ENCODE measurements at places on chromosomes 16 and 17. TPM values are rescaled to one million over a fixed set of nuclear protein-coding genes. Genes with fewer than 3 reads are reported as not detected.
A peak's percentile ranks its signal among the peaks of the same experiment; 100 is the strongest.

- peaks cover 38% of the 10 kb centered on the region for H3K4me1 ChIP-seq
- no peak for DNase-seq
- H3K27ac ChIP-seq: no peak overlapping the region
- H3K27me3 ChIP-seq: peaks cover 43% of the 10 kb centered on the region
Measured at GRCh38 chr16:3046641-3047386, 453 bp downstream of the MMP25 start.

GRCh38 chr17:7038025-7038862, 2.4 kb downstream of the SLC16A13 start:
- DNase-seq: no peak
- peaks cover 42% of the 10 kb centered on the region for H3K4me1 ChIP-seq
- no peaks in the 10 kb centered on the region for H3K27me3 ChIP-seq
- H3K4me3 ChIP-seq: peak overlapping the region; percentile 52
- H3K36me3 ChIP-seq: no peaks in the 10 kb centered on the region
- H3K27ac ChIP-seq: no peak overlapping the region

Gene CSNK2A2
- total RNA-seq: 121 TPM

- H3K36me3 ChIP-seq: peaks cover 9% of the 10 kb centered on the region
- no peak overlapping the region for H3K4me3 ChIP-seq
Measured at GRCh38 chr17:82242977-82243647, 14.3 kb downstream of the SLC16A3 start.

Gene ANKRD40CL
- total RNA-seq: not detected

- no peak overlapping the region for H3K27ac ChIP-seq
- no peaks in the 10 kb centered on the region for H3K4me1 ChIP-seq
- H3K4me3 ChIP-seq: no peak overlapping the region
- H3K27me3 ChIP-seq: no peaks in the 10 kb centered on the region
Measured at GRCh38 chr16:49513040-49513439, 139.4 kb downstream of the C16orf78 start.

DNA sequence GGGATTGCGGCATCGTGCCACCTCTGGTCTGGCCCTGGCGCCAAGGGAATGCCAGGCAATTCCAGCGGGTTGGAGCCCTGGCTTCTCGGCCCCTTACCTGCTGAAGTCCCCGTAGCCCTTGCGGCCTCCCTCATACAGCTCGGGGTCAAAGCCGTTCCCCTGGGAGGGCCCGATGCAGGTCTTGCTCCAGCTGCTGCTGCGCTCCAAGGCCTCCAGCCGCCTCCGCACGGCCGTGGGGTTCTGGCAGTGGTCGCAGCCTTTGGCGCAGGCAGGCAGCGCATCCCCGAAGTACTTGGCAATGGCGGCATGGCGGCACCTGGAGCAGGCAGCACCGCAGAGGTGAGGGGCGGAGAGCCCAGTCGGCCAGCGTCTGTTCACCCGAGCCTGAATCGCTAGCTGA, 1.9 kb upstream of the SMIM5 start:
- H3K27me3 ChIP-seq: no peaks in the 10 kb centered on the region
- no peak overlapping the region for H3K4me3 ChIP-seq
- no peaks in the 10 kb centered on the region for H3K36me3 ChIP-seq

- H3K27me3 ChIP-seq: no peaks in the 10 kb centered on the region
- H3K4me3 ChIP-seq: no peak within 1 kb of the TSS
- no peaks in the 10 kb centered on the region for H3K36me3 ChIP-seq
- peak within 1 kb of the TSS; percentile 71 for H3K27ac ChIP-seq
- DNase-seq: peak; percentile 99
- H3K4me1 ChIP-seq: peaks cover 37% of the 10 kb centered on the region
Measured at GRCh38 chr17:75855310-75856061, at the start of gene WBP2. Gene WBP2, minus strand, starts transcription at chr17:75855335. Its CDS starts 38 bp downstream, at chr17:75855297.

DNA sequence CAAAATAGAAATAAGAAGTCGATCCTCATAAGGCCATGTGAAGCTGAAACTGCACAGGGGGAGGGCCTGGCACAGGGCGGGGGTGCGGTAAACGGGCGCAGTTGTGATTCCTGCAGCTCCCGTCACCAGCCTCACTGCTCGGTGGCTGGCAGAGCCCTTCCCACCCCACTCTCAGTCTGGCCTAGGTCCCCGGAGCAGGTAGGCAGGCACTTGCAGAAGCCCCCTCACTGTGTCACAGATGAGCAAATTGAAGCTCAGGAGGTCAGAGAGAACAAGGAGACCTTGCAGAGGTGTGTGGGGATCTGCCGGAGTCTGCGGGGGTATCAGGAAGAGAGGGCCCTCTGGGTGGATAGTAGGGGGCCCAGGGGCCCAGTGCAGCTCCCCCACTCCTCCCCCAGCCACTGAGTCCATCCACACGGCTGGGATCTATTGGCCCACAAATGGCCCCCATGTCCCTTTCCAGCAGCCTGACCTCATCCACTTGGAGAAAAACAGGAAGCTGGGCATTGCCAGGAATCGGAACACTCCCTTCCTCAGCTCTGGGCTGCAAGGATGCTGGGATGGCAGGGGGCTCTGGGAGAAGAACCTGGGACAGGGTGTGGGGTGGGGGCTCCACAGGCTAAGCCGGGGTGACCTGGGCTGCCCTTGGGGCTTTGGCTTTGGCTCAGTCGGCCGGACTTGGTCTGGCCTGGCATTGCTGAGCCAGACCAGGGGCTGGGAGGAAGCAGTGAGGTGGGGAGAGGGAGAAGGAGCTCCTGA, 21.4 kb upstream of the MAP3K14 start:
- H3K27me3 ChIP-seq: no peaks in the 10 kb centered on the region
- no peak overlapping the region for H3K27ac ChIP-seq
- no peaks in the 10 kb centered on the region for H3K36me3 ChIP-seq
- H3K4me3 ChIP-seq: no peak overlapping the region
- DNase-seq: no peak

- DNase-seq: no peak
- no peaks in the 10 kb centered on the region for H3K27me3 ChIP-seq
- no peak overlapping the region for H3K27ac ChIP-seq
- no peak overlapping the region for H3K4me3 ChIP-seq
Measured at GRCh38 chr17:64728041-64728695, 66.1 kb upstream of the SMURF2 start.

Gene ABI3
- total RNA-seq: 27.9 TPM

GRCh38 chr16:68404736-68405345, 43.5 kb downstream of the SMPD3 start:
- peaks cover 8% of the 10 kb centered on the region for H3K27me3 ChIP-seq
- no peaks in the 10 kb centered on the region for H3K36me3 ChIP-seq
- DNase-seq: no peak

- no peaks in the 10 kb centered on the region for H3K36me3 ChIP-seq
- H3K4me3 ChIP-seq: no peak overlapping the region
- no peak overlapping the region for H3K27ac ChIP-seq
- no peaks in the 10 kb centered on the region for H3K4me1 ChIP-seq
- no peak for DNase-seq
- H3K27me3 ChIP-seq: peaks cover 6% of the 10 kb centered on the region
Measured at GRCh38 chr16:1279081-1279944, 23.4 kb downstream of the TPSD1 start.

Gene USP43
- 0.50 TPM for total RNA-seq

DNA sequence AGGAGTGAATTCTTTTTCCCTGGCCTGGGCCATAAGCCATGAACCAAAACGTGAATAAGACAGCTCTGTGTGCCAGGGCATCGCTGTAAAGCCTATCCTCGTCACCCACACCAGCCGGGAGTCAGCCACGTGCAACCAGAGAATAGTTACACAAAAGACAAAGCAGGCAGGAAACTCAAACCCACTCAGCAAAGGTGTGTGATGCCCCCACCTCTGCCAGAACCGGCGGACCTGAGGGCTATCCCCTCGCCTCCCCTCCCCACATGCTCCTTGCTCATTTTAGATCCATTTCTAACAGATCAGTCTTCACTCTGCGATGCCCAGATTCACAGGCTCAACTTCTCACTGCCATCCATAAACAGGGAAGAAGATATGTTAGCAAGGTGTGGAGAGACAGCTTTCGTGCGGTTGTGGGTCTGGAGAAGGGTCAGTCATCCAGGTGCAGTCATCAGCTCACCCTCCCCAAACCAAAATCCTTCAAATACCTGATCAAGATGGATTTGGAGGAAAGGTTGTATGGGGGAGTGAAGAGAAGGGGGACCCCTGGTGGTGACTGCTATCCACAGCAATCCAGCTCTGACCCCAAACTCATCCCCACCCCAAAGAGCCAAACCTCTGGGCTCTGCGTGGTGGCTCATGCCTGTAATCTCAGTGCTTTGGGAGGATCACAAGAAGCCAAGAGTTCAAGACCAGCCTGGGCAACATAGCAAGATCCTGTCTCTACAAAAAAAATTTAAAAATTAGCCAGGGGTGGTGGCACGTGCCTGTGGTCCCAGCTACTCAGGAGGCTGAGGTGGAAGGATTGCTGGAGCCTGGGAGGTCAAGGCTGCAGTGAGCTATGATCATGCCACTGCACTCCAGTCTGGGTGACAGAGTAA, 219.2 kb downstream of the C16orf78 start:
- no peak overlapping the region for H3K4me3 ChIP-seq
- peak; percentile 31 for DNase-seq
- H3K4me1 ChIP-seq: peaks cover 8% of the 10 kb centered on the region
- no peak overlapping the region for H3K27ac ChIP-seq
- H3K27me3 ChIP-seq: no peaks in the 10 kb centered on the region

Gene HOXB4
- 3.3 TPM for total RNA-seq

- H3K36me3 ChIP-seq: no peaks in the 10 kb centered on the region
- DNase-seq: peak; percentile 65
- no peak overlapping the region for H3K4me3 ChIP-seq
- peaks cover 10% of the 10 kb centered on the region for H3K4me1 ChIP-seq
Measured at GRCh38 chr16:71412270-71413160, 29.3 kb downstream of the TLE7 start.

DNA sequence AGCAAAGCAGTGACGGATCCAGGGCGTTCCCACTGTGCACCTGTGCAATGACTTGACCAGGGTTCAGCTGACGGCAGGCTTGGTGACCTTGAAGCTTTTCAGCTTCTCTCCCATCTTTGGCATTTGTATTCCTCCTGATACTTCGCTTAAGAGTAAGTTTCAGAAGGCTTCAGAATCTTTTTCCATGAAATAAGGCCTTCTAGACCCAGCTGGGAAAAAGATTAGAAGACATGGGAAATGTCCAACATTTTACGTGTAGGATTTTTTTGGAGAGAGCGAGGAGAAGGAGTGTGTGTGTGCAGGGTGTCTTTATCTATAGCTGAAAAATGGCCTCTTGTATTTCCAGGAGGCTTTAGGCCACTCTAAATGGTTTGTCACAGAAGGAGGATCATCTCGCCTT, 104.1 kb downstream of the BANP start:
- no peaks in the 10 kb centered on the region for H3K36me3 ChIP-seq
- no peaks in the 10 kb centered on the region for H3K27me3 ChIP-seq
- H3K4me3 ChIP-seq: no peak overlapping the region
- DNase-seq: no peak
- H3K4me1 ChIP-seq: no peaks in the 10 kb centered on the region
- no peak overlapping the region for H3K27ac ChIP-seq

Gene NDUFAB1
- 73.5 TPM for total RNA-seq

DNA sequence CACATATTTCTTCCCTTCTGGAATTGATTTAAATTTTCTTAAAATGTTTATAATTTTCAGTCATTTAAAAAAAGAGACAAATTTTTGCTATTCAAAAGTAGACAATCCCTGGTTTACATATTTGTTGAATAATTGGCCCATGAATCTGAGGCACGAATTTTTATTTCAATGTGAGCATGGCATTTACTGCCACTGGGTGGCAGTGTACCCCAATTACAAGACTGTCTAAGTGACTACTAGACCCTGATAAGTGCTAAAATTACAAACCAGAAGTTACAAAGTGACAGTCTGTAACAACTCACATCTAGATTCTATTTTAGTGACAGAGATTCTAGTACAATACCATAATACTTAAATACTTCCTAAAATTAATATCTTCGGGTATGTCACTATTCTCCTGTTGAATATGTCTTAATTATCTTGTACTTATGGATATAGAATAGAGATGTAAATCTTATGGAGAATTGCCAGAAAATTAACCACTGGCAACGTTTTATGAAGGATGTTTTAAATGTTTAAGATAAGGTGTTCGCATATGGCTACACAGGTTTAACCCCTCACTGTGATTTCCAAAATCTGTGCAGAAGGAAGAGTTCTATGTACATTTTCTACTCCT, 235.8 kb downstream of the MAP2K4 start:
- no peak overlapping the region for H3K27ac ChIP-seq
- H3K36me3 ChIP-seq: no peaks in the 10 kb centered on the region
- H3K27me3 ChIP-seq: no peaks in the 10 kb centered on the region
- no peak overlapping the region for H3K4me3 ChIP-seq
- H3K4me1 ChIP-seq: no peaks in the 10 kb centered on the region

DNA sequence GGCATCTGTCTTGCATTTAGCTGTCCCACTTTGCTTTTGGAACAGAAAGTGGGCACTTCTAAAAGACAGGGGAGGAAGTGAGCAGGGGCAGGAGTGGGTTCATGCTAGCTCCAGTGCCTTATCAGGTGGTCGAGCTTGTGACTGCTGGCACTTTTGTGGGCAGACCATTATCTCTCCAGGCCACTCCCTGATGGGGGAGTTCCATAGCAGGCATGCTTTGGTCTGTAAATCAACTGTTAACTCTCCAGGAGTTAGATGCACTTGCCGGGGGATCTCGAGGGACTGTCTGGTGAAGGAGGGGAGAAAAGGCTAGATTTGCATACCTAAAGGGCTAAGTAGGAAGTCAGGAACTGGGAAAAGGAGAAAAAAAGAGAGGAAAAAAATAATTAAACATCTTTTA, 9.3 kb upstream of the CARD14 start:
- H3K27me3 ChIP-seq: peaks cover 16% of the 10 kb centered on the region
- DNase-seq: no peak
- no peaks in the 10 kb centered on the region for H3K4me1 ChIP-seq
- no peak overlapping the region for H3K4me3 ChIP-seq
- no peaks in the 10 kb centered on the region for H3K36me3 ChIP-seq

Gene PPP4C
- 114 TPM for total RNA-seq

Gene KRT28
- total RNA-seq: not detected

Gene BIRC5
- total RNA-seq: 78.9 TPM

DNA sequence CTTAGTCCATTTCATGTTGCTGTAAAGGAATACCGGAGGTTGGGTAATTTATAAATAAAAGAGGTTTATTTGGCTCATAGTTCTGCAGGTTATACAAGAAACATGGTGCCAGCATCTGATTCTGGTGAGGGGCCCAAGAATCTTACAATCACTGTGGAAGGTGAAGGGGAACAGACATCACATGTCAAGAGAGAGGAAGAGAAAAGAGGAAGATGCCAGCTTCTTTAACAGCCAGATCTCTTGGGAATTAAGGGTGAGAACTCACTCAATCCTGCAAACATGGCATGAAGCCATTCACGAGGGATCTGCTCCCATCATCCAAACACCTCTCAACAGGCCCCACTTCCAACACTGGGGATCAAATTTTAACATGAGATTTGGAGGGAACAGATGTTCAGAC, 49.5 kb downstream of the BMERB1 start:
- H3K36me3 ChIP-seq: no peaks in the 10 kb centered on the region
- H3K4me3 ChIP-seq: no peak overlapping the region
- H3K4me1 ChIP-seq: peaks cover 16% of the 10 kb centered on the region
- no peaks in the 10 kb centered on the region for H3K27me3 ChIP-seq

- H3K27ac ChIP-seq: peak overlapping the region; percentile 3
- H3K36me3 ChIP-seq: peaks cover 6% of the 10 kb centered on the region
- H3K4me3 ChIP-seq: no peak overlapping the region
- no peaks in the 10 kb centered on the region for H3K27me3 ChIP-seq
- peaks cover 16% of the 10 kb centered on the region for H3K4me1 ChIP-seq
Measured at GRCh38 chr17:1005361-1005946, 8.5 kb downstream of the TIMM22 start.
